Panc1 (cell line): ENCODE measurements at places on chromosomes 12 and 14. TPM values are rescaled to one million over a fixed set of nuclear protein-coding genes. Genes with fewer than 3 reads are reported as not detected.

PAX9 gene
- 0.82 TPM for total RNA-seq

FKBP3 gene
- total RNA-seq = 47.4 TPM

GRCh38 chr14:26735811-26736210, 138.0 kb upstream of the NOVA1 start:
- DNase-seq = no peak
- H3K4me3 ChIP-seq = no peak overlapping the region
- no peaks in the 10 kb centered on the region for H3K36me3 ChIP-seq
- H3K4me1 ChIP-seq = no peaks in the 10 kb centered on the region

DNA sequence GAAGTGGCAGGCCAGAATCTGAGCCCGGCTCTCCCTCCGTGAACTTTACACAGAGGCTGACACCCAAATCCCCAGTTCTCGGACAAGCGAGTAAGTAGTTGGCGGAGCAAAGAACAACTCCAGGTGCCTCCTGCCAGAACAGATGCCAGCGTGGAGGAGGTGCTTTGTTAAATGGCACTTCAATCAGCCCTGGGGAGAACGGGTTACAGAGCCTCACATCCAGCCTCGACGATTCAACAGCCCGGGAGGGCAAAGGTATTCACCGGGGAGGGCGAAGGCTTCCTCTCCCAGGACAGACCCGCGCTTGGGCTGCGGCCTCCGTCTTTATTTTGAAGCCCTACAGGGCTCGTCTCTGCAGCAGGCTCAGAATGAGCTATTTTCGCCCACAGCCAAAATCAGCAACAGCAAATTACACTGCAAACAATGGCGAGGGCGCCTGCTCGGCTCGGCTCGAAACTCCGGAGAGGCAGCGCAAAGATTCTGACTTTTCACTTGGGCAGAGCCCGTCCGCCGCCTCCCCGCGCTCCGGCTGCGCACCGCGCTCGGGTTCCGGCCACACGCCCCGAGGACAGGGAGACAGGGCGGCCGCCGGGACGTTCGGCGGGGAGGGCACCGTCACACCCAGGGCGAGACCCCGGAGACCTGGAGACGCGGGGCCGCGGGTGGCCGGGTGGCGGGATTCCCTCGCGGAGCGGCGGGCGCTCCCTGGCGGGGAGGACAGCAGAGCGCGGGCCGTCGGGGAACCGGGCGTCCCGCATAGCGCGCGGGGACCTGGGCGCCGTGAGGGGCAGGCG, 811 bp downstream of the TMCC3 start:
- H3K4me1 ChIP-seq = peaks cover 3% of the 10 kb centered on the region; the same call in 1 of the 2 replicates
- no peak for DNase-seq
- no peak overlapping the region for H3K27ac ChIP-seq
- peaks cover 29% of the 10 kb centered on the region for H3K27me3 ChIP-seq
- H3K36me3 ChIP-seq = no peaks in the 10 kb centered on the region; the same call in 1 of the 2 replicates
